T-helper 17 cell (primary cell): ENCODE measurements at places on chromosomes 1 and 21. TPM values are rescaled to one million over a fixed set of nuclear protein-coding genes. Genes with fewer than 3 reads are reported as not detected.

The PSRC1 gene
- 1.2 TPM for total RNA-seq

The TMOD4 gene
- 1.0 TPM for total RNA-seq

The TMPRSS15 gene
- not detected for total RNA-seq

GRCh38 chr1:84582802-84583587, 8.8 kb upstream of the CTBS start:
- H3K4me1 ChIP-seq = no peaks in the 10 kb centered on the region
- peaks cover 7% of the 10 kb centered on the region for H3K27me3 ChIP-seq
- H3K4me3 ChIP-seq = no peak overlapping the region
- H3K27ac ChIP-seq = no peak overlapping the region

- no peak for DNase-seq
- peaks cover 4% of the 10 kb centered on the region for H3K4me1 ChIP-seq
- no peaks in the 10 kb centered on the region for H3K36me3 ChIP-seq
- H3K4me3 ChIP-seq = no peak within 1 kb of the TSS
- peaks cover 39% of the 10 kb centered on the region for H3K27me3 ChIP-seq
Measured at GRCh38 chr1:74673351-74674111, at the start of gene ERICH3. ERICH3 (minus strand) TSS chr1:74673792; CDS start chr1:74673519, 273 bp downstream.

DNA sequence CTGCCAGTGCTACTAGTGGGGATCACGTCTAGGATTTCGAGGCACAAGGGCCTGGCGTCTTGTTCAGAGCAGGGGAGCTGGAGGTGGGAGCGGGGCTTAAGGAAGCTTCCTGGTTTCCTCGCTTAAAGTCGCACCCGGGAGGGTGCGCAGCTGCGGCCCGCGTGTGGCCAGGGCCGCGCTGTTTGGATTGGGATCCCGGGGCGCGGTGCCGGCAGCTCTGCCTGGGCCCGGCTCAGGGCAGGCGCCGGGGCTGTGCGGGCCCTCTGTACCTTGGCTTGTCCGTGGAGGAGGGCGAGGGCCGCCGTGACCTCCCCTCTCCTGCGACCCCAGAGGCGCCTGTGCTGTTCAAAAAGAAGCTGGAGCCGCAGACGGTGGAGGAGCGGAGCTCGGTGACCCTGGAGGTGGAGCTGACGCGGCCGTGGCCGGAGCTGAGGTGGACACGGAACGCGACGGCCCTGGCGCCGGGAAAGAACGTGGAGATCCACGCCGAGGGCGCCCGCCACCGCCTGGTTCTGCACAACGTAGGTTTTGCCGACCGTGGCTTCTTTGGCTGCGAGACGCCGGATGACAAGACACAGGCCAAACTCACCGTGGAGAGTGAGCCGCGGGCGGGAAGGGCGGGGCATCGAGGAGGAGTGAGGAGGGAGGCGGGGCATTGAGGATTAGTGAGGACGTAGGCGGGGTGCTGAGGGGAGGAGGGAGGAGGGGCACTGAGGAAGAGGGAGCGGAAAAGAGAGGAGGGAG, 67.8 kb downstream of the OBSCN start:
- peak overlapping the region; percentile 32 for H3K27ac ChIP-seq
- DNase-seq = peak; percentile 71
- peaks cover 2% of the 10 kb centered on the region for H3K36me3 ChIP-seq
- H3K4me1 ChIP-seq = peaks cover 25% of the 10 kb centered on the region

GRCh38 chr1:1230656-1231399, 973 bp downstream of the SDF4 start:
- H3K4me1 ChIP-seq = peaks cover 26% of the 10 kb centered on the region
- no peaks in the 10 kb centered on the region for H3K27me3 ChIP-seq
- no peak for DNase-seq
- peak overlapping the region; percentile 91 for H3K4me3 ChIP-seq
- H3K36me3 ChIP-seq = peaks cover 2% of the 10 kb centered on the region

- no peak overlapping the region for H3K4me3 ChIP-seq
- DNase-seq = no peak
- H3K27me3 ChIP-seq = peaks cover 8% of the 10 kb centered on the region
Measured at GRCh38 chr1:55617288-55617982, 402.3 kb upstream of the USP24 start.

DNA sequence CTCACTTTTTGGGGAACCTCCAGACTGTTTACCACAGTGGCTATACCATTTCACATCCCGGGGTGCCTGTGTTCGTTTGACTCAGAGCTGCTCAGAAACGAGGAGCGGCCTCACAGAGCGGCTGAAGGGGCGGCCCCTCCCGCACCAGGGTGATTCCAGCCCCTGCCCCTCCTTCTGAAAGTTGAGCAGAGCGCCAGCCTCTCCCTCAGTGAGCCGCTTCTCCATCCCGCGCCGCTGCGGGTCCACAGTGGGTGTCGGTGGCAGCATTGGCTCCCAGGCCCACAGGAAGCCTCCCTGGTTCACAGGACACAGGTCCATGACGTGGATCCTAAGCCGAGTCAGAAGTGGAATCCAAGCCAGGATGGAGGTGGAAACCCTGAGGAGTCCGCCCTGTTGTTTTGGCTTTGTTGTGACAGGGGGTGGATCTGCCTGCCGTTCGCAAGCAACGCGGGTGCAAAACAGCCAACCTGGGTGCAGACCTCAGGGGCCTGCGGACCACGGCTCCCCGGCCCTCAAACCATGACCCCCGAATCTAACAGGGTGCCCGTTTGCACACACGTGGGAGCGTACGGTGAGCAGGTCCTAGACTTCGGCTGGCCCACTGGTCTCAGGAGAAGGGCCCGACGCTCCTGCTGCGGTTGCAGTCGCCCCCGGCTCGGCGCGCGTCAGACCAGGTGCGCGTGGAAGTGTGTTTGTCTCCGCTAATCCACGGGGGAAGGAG, 186.8 kb upstream of the ARHGEF16 start:
- H3K4me1 ChIP-seq = peaks cover 2% of the 10 kb centered on the region
- peaks cover 7% of the 10 kb centered on the region for H3K27me3 ChIP-seq
- H3K4me3 ChIP-seq = no peak overlapping the region
- H3K27ac ChIP-seq = no peak overlapping the region
- DNase-seq = no peak

GRCh38 chr1:6103111-6103853, 57.6 kb downstream of the KCNAB2 start:
- H3K4me3 ChIP-seq = no peak overlapping the region
- H3K27me3 ChIP-seq = no peaks in the 10 kb centered on the region
- no peak overlapping the region for H3K27ac ChIP-seq
- no peak for DNase-seq
